Activated CD4-positive, alpha-beta T cell treated with anti-CD3 and anti-CD28 coated beads, Interleukin-2, amount 10 ng/mL, durations not matched to agents 7 days and 5 days (primary cell): ENCODE measurements at places on chromosomes 2 and 18.

GRCh38 chr2:228853151-228853550 lies 417.9 kb downstream of the PID1 start:
- no peak for DNase-seq
- H3K27ac ChIP-seq: no peak overlapping the region
- H3K36me3 ChIP-seq: no peaks in the 10 kb centered on the region
- no peaks in the 10 kb centered on the region for H3K4me1 ChIP-seq
- no peak overlapping the region for H3K4me3 ChIP-seq

- no peaks in the 10 kb centered on the region for H3K36me3 ChIP-seq
- H3K4me1 ChIP-seq: no peaks in the 10 kb centered on the region
- H3K27me3 ChIP-seq: peaks cover 22% of the 10 kb centered on the region
- DNase-seq: no peak
- no peak overlapping the region for H3K27ac ChIP-seq
These were observed 32.3 kb downstream of the C1D start for GRCh38 chr2:68030529-68030928.

DNA sequence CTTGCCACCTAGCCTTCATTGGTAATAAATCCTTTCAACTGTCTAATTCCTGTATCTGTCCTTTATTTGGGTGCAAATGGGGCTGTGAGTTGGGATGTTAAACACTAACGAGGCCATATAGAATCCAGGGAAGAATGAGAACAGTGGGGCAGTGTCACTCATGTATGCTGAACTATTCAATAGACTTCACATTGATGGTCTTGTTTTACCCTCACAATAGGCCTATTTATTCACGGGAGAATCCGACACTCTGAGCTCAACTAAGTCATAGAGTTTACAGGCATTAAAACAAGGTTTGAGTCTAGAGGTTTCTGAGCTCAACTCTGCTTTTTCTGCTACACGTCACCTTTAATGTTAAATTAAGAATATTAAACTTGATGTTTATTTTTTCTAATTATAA lies 421.6 kb downstream of the SOX11 start:
- H3K36me3 ChIP-seq: no peaks in the 10 kb centered on the region
- no peaks in the 10 kb centered on the region for H3K4me1 ChIP-seq
- no peak overlapping the region for H3K27ac ChIP-seq
- H3K27me3 ChIP-seq: no peaks in the 10 kb centered on the region

DNA sequence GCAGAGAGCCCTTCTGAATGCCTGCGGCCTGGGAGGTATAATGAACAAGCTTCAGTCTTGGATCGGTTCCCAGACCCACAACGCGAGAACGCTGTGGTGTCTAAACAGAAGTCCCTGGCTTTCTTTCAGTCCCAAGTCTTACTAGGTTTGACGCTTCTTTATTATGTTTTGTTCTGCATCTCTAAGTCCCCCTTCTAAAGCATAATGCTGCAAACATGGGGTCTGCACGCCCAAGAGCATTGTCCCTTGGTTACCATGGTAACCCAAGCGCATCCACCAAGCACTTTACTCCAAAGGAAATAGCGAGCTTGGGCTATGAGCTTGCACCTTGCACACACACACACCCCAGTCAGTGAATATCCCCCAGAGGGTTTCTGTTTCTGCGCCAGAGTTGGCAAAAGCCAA lies 193.7 kb downstream of the INO80D start:
- no peak for DNase-seq
- H3K4me1 ChIP-seq: no peaks in the 10 kb centered on the region
- no peaks in the 10 kb centered on the region for H3K36me3 ChIP-seq
- peaks cover 2% of the 10 kb centered on the region for H3K27me3 ChIP-seq

GRCh38 chr18:55779691-55780585 lies 191.9 kb upstream of the TCF4 start:
- H3K4me1 ChIP-seq: peaks cover 13% of the 10 kb centered on the region
- H3K27me3 ChIP-seq: peaks cover 48% of the 10 kb centered on the region
- peak overlapping the region; percentile 48 for H3K4me3 ChIP-seq
- H3K27ac ChIP-seq: peak overlapping the region; percentile 13
- H3K36me3 ChIP-seq: no peaks in the 10 kb centered on the region
- DNase-seq: no peak

GRCh38 chr18:52963481-52963880 lies 623.5 kb downstream of the DCC start:
- H3K4me3 ChIP-seq: no peak overlapping the region
- no peaks in the 10 kb centered on the region for H3K4me1 ChIP-seq
- H3K36me3 ChIP-seq: no peaks in the 10 kb centered on the region

DNA sequence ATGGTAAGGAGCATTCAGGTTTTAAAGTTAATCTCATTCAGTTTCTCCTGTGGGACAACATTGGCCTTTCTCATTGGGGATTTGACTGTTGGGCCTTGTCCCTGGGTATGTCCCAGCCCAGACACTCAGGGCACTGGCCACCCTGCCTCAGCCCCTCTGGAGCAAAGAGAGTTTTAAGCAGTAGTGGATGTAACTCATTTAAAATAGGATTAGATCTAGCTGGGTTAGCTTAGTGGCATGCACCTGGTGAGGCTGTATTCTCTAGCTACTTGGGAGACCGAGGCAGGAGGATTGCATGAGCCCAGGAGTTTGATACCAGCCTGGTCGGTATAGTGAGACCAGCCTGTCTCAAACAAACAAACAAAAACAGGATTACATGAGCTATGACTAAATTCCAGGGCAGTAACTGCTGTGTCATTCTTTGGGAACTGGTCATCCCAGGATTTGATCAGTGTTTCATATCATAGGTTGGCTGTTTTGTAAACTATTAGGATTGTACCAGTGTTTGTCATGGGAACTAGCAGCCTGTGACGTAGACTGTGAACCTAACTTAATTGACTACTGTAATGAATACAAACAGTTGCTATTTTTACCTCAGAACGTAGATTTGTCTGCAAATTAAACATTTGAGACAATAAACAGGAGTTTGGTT lies 12.5 kb downstream of the INPP4A start:
- DNase-seq: no peak
- H3K27me3 ChIP-seq: no peaks in the 10 kb centered on the region
- H3K27ac ChIP-seq: peak overlapping the region; percentile 71
- peaks cover 94% of the 10 kb centered on the region for H3K4me1 ChIP-seq

DNA sequence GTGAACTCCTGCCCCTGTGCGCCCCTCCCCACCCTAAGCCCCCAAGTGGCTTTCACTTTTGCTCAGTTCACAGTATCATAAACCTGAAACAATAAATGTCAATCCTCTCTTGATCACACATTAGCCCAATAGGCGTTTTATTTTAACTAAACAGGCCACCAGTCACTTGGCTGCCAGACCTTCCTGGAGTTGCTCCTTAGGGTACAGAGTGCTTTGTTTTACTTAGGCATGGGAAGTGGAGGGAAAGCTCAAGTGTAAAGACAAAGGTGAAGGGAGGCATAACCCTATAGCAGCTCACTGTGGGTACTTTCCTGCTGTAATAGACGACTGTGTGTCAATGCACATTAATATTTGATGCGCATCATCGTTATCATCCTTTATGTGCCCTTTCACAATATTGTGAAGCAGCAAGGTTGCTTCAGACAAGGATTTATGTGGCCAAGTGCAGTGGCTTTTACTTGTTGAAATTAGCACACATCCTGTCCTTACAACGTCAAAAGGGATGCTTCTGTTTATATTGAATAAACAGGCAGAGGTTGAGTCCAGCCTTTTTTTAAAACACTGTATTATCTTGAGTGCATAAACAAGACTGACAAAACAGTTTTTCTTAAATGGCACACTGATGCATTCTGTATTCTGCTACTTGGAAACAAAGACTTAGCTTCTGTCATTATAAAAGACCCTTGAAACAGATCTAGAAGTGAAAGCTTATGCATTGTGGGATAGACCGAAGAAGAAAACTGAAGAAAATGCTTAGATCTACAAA lies 168.5 kb downstream of the TMEFF2 start:
- H3K27ac ChIP-seq: no peak overlapping the region
- no peaks in the 10 kb centered on the region for H3K4me1 ChIP-seq
- no peaks in the 10 kb centered on the region for H3K36me3 ChIP-seq

DNA sequence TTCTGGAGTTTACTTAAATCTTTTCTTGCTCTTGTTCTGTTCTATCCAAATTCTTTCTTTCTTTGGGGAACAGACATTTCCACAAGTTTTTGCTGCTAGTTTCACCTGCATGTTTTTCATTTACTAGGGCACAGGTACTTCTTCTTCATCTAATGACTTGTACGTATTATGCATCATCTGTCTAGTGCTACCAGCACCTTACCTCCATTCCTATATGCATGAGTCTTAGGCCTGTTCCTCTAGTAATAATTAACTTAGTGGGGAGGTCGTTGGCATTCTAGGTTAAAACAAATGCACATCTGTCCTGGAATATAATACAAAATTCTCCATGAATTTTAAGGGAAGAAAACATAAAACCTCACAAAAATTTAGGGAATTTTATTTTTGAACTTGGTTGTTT lies 164.5 kb upstream of the STON1 start:
- H3K4me3 ChIP-seq: no peak overlapping the region
- no peak overlapping the region for H3K27ac ChIP-seq
- H3K36me3 ChIP-seq: peaks cover 63% of the 10 kb centered on the region
- no peaks in the 10 kb centered on the region for H3K27me3 ChIP-seq
- DNase-seq: no peak

GRCh38 chr2:214575030-214575429 lies 164.2 kb downstream of the VWC2L start:
- H3K27ac ChIP-seq: no peak overlapping the region
- H3K4me1 ChIP-seq: no peaks in the 10 kb centered on the region
- H3K4me3 ChIP-seq: no peak overlapping the region
- H3K36me3 ChIP-seq: no peaks in the 10 kb centered on the region

- peaks cover 16% of the 10 kb centered on the region for H3K4me1 ChIP-seq
- no peak overlapping the region for H3K4me3 ChIP-seq
- H3K27ac ChIP-seq: no peak overlapping the region
- peak; percentile 51 for DNase-seq
These were observed 42.7 kb downstream of the ACSL3 start for GRCh38 chr2:222903234-222904220.

DNA sequence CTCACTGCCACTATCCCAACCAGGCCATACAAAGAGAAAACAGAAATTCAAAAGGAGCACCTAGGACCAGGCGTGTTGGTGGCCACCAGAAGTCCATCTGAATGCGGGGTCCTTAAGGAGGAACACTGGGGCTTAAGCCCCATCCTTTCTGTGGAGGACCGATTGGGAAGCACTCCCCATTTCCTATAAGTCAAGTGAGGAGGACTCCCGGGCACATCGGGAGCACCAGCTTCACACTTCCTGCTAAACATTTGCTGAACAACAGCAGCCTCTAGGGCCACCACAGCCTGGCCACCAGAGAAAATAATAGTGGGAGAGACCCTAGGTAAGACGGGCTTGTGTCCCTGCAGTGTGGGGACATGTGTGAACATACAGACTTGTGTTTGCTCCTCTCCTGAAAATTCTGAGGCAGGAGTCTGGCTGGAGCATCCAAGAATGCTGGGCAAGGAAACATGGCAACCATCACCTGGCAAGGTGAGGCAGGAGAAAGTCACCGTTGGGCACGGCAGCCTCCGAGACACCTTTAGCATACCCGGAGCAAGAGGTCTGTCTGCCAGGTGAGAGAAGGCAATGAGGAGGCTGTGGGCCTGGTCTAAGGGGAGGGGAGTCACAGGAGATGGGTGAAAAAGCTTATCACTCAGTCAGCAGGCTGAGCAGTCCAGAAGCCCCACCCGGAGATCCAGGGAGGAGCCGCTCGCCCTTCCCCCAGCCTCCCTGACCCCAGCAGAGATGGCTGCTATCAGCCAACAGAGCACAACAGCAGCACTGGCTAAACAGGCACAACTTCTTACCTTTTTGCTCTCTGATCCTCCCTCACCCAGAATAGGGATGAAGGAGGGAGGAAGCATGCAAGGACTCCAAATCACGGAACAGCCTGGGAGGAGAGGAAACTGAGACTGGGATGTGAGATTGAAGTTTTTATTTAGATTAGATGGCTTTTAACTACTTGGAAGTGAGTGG lies 282.3 kb downstream of the EIPR1 start:
- no peak overlapping the region for H3K4me3 ChIP-seq
- no peak for DNase-seq
- peaks cover 22% of the 10 kb centered on the region for H3K27me3 ChIP-seq
- H3K36me3 ChIP-seq: no peaks in the 10 kb centered on the region
- H3K27ac ChIP-seq: no peak overlapping the region

GRCh38 chr2:219168932-219169331 lies 897 bp downstream of the SLC23A3 start:
- peaks cover 27% of the 10 kb centered on the region for H3K36me3 ChIP-seq
- H3K27ac ChIP-seq: no peak overlapping the region
- DNase-seq: no peak
- peaks cover 12% of the 10 kb centered on the region for H3K4me1 ChIP-seq
- H3K4me3 ChIP-seq: no peak overlapping the region

DNA sequence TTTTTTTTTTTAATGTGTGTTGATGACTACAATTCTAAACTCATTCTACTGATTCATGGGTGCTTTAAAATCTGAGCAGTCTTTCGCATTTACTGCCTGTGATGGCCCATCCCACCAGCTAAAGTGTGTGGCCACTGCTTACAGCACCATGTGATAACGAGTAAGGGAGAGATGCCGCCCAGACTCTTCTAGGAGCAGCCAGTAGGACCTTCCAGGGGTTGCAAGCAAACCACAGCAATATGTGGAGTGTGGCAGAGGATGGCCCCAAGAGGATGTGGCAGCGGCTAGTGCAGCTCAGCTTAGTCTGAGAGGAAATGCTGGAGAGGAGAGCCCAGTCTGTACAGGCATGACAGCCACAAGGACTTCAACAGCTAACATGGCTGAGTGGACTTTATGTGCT lies 14.9 kb downstream of the IL1B start:
- H3K36me3 ChIP-seq: no peaks in the 10 kb centered on the region
- H3K27ac ChIP-seq: peak overlapping the region; percentile 11

DNA sequence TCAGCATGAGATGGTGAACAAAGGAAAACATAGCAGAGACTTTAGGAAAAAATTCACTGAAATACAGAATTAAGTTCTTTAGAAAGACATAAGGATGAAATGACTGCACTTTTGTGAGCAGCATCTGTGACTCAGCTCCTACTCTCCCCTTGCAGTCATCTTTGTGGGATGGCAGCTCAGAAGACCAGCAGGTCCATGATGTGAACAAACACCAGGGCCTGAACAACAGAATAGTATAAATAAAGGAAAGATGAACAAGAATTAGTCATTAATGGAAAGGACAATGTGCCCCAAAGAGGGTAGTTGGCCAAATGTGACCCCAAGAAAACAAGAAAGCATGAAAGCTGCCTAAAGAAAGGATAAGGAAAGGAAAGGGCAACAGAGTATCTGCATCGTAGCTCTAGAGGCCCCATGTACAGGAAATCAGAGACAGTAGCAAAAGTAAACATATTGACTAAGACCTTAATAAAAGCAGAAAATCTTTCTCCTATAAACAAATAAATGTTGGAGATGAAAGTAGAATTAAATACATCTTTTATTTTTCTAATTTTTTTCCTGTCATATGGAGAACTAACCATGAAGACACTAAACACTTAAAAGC lies 318.0 kb downstream of the ZEB2 start:
- no peak for DNase-seq
- H3K36me3 ChIP-seq: peaks cover 14% of the 10 kb centered on the region
- no peak overlapping the region for H3K4me3 ChIP-seq
- no peak overlapping the region for H3K27ac ChIP-seq
- peaks cover 11% of the 10 kb centered on the region for H3K4me1 ChIP-seq
